ENCODE measurements at places on chromosomes 1 and 21.

GRCh38 chr1:50105433-50105832, 3.3 kb upstream of the ELAVL4 start:
- DNase-seq: no peak

DNA sequence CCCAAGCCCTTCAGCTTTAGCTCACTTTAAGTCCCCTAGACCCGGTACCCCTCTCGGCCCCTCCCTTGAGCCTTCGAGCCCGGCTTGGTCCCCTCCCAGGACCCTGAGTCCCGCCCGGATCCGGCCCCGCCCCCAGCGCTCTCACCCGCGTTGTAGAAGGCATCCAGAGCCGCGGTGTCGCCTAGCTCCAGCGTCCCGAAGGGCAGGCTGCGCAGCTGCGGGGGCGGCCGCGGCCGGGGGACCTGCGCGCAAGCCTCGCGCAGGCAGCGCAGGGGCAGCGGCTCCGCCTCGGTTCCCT, 699 bp downstream of the MAP3K6 start:
- peak; percentile 22 for DNase-seq

GRCh38 chr1:6948416-6948815, 163.2 kb downstream of the CAMTA1 start:
- DNase-seq: no peak

GRCh38 chr1:240980342-240980741, 368.4 kb upstream of the GREM2 start:
- no peak for DNase-seq

DNA sequence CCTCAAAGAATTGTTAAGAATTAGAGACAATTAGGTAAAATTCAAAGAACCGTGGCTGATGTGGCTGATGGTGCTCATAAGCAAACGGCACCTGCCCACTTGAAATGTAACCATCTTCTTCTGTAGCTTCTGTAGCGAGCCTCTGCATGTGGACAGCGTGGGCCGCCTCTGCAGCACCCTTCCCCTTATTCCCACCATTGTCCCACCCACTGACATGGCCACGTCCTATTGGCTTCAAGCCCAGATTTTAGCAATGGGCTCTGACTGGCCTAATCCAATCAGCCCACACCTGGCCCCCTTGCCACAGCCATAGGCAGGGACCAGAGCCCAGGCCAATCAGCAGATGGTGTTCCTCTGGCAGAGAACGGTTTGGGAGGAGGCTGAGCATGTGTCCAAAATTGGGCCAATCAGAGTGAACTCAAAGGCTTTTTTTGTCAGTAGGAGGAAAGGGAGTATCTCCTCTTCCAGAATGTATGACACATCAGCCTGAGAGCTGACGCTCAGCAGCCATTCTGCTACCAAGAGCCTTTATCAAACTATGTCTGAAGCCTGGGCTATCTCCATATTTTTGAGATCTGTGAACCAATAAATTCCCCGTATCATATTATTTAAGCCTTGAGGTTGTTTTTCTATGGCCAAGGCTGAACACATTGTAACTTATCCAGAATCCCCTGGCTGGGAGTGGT, 518.5 kb downstream of the SMYD3 start:
- DNase-seq: no peak

GRCh38 chr1:118210051-118210722, 25.2 kb upstream of the SPAG17 start:
- DNase-seq: no peak

DNA sequence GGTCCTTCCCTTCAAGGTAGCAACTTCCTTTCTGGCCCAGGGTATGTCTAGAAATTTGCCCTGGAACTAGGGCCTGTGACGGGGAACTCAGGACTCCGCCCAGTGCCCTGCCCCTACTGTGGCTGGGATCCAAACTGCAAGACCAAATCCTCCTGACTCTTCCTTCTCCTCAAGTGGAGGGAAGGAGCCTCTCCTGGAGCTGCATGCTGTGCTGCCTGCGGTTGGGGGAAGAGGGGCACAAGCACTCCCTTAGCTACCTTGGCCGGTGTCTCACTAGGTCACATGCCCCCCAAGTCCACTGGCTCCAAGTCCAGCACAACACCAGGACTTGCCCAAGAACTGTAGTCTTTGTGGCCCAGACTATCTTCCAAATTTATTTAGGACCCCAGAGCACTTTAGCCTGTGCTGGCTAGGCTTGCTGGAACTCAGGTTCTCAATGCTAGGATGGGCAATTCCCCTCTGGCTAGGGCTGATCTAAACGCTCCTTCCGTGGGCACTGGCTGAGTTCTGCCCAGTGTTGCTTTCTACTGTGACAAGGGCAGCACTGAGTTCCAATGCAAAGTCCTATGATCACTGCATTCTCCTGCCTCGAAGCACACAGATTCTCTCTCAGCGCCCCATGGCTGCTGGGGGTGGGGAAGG, 12.2 kb downstream of the ADSS2 start:
- DNase-seq: no peak

DNA sequence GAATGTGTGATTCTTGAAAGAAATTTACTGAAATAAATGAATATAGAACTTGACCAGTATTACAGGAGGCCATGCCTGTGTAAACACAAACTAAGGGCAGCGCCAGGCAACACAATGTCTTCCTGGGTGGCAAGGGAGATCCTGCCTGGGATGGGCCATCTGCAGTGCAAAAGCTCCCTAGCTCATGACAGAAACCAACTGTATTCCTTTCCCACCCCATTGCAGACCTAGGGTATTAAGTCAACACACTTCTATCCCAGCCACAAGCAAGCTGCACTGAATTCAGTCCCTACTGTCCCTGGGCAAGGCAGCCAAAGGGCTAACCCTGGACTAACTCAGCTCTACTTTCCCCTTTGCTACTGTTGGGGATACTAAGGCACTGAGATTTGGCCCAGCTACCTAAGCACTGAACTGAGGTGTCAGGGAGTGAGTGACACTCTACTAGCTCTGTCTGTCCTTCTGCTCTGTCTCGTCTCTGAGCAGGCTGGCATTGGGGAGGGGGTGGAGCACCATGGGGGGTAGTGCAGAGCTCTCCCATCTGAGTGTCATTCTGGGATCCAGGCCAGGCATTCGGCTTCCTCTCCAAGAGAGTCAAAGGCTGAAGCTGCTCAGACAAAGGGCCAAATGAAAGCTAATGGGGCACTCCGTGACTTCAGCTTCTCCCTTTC, 2.5 kb downstream of the INKA2 start:
- DNase-seq: peak; percentile 91

GRCh38 chr21:25897383-25897782, 162.6 kb downstream of the GABPA start:
- DNase-seq: no peak

All from pons (tissue), 1 donor.